K562 (cell line): ENCODE measurements at places on chromosomes 2 and 18.

- DNase-seq: no peak
Measured at GRCh38 chr2:240192661-240193060, 52.2 kb upstream of the OTOS start.

DNA sequence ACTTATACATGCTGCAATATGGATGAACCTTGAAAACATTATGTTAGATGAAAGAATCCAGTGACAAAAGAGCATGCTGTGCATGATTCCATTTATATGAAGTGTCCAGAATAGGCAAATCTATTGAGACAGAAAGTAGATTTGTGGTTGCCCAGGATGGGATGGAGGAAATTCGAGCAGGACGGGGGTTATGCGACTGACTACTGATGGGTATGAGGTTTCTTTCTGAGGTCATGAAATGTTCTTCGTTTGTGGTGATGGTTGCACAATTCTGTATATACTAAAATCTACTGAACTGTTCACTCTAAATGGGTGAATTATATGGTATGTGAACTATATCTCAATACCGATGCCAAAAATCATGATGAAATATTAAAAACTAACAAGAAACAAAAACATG lies 18.9 kb upstream of the MTERF4 start:
- DNase-seq: no peak

DNA sequence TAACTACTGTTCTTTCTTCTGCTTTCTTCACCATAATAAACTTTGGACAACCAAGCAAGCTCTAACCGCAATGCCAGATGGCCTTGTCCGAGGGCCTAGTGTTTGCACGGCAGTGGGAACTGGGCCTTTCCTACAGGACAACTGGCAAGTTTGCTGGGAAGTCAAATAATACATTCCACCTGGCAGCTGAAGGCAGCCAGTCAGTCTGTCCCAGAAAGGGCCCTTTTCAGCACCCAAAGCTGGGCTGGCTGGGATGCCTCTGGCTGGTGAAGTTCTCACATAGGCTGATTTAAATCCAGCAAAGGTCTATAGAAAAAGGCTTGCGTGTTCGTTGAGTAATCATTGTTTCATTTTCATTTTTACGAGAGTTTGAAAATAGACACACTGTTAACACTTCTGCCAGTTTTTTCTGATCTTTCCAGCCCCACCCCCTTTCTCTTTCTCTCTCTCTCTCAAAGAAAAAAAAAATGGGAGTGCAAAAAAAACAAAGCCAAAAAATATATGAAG lies 110.0 kb upstream of the EPAS1 start:
- no peak for DNase-seq

DNA sequence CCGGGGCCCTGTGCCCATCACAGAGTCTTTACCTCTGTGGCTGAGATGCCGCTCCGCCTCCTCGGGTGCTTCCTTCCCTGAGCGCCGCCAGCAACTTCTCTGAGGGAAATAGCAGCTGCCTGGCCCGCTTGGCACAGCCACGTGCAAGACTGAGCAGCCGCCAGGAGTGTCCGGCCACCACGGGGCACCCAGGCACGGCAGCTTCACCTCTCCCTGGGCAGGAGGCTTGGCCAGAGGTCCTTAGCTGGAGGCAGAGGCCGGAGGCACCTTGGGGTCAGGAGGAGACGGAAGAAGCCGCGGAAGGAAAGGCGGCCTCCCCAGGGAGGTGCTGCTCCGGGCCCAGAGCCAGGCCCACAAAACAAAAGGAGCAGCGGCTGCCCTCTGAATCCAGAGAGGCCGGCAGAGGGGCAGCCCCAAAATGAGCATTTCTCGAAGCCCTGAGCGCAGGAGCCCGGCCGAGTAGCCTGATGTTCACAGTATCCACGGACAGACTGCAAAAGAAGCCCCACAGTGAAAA lies 6.0 kb upstream of the LIMS2 start:
- no peak for DNase-seq

DNA sequence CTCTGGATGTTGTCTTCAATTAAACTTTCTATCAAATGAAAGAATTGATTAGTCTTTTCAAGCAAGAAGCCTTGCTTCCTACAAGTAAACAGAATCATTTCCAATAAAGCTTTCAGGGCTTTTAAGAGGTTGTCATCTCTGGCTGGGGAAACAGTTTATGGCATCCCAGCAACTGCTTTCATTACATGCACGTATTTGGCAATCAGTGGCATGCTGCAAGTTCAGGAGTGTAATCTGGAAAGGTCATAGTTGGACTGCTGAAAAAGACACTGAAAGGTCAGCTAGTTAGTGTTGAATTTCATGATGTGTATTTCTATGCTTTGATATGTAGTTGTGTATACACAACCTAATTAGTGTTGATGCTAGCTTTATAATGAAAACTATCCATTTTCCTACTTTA lies 332.9 kb downstream of the DSC3 start:
- no peak for DNase-seq

DNA sequence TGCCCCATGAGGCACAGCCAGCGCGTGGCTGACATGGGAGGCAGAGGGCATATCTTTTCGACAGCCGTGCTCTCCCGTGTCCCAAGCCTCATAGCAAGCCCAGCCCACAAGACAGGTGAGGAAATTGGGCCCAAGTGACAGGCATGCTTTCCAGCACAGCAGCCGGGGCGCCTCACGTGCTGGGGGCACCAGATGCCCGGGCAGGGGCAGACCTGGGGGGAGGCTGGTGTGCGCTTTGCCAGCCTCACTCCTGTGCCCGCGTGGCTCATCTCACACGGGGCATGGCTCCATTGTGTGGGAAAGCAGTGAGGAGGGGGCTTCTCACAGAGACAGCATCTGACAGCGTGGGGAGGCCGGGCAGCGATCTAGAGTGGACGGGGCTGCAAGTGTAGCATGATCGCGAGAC lies 93.2 kb downstream of the USP40 start:
- DNase-seq: no peak

DNA sequence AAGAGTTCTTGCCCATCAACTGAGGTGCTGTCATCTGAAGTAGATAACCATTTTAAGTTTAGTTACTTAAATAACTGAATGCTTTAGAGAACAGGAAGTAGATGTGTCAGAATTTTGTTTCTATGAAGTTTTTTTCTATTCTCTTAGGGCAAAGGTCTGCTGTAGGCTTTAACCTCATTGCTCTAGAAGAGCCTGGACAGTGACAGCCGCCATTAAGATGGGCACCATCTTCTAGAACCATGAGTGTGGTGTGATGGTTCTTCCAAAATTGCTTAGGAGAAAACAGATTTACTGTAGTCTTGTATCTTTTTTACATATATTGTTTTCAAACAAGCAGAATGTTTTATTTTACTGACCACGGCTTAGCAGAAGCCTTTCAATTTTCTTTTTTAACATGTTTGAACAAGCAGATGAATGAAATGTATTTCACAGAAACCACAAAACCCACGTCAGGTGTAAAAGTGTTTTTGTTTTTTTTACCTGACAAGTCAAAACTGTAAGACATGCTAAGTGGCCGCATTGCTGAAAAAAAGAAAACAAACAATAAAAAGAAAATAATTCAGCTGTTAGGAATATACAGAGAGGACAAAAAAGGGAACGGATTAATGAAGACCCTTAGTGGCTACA lies 77.9 kb downstream of the PRELID3A start:
- no peak for DNase-seq

GRCh38 chr18:48152549-48152948 lies 222.1 kb upstream of the SMAD2 start:
- DNase-seq: no peak

DNA sequence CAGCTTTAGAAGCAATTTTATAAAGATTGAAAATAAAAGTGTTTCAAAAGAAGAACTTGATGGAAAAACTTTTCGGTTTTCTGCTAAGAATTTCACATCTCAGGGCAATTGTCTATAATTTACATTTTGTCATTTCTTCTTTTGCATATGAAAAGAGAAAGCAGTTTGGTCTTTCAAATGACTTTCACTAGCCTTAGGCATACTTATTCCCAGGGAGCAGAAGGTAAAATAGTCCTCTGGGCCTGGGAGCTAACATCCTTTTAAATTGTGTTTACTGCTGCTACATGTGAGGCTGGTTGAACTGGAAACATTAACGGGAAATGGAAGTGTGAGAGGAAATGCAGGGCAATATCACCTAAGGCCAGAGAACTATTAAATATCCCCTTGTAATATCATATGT lies 37.1 kb downstream of the MYO3B start:
- DNase-seq: no peak
